ENCODE measurements at places on chromosomes 6 and 20. TPM values are rescaled to one million over a fixed set of nuclear protein-coding genes. Genes with fewer than 3 reads are reported as not detected.

GRCh38 chr6:52286798-52287432 lies 2.4 kb upstream of the MCM3 start:
- DNase-seq: peak; percentile 90

DNA sequence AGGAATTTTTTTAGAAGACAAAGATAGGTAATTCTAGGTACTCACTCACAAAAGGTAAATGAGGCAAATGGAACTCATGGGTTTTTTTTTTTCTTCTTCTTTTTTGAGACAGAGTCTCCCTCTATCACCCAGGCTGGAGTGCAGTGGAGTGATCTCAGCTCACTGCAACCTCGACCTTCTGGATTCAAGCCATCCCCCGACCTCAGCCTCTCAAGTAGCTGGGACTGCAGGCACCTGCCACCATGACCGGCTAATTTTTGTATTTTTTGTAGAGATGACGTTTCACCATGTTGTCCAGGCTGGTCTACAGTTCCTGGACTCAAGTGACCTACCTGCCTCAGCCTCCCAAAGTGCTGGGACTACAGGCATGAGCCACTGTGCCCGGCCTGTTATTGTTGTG lies 126.1 kb downstream of the LRRC1 start:
- DNase-seq: no peak

GRCh38 chr6:147040121-147040910 lies 163.9 kb upstream of the STXBP5 start:
- no peak for DNase-seq

GRCh38 chr6:37525460-37526357 lies 26.0 kb upstream of the CCDC167 start:
- no peak for DNase-seq

The ADAM33 gene
- total RNA-seq: 86.6 TPM

DNA sequence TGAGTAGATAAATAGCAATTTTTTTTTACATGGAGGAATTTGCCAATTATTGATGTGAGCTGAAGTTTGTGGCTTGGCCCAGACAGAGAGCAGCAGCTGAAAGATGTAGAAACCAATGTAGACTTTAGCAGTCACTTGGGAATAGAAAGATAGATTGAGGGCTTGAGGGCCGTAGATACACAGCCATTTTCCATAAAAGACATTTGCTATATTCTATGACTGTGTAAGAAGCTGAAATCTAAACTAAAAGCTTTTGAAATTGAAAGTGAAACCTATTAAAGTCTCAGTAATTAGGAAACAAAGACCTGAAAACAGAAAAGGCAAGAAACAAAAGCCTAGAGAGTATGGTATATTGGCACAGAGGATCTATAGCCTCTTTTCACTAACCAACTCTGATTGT lies 332.7 kb downstream of the CENPW start:
- DNase-seq: no peak

- no peak for DNase-seq
These were observed 16.7 kb upstream of the MAK start for GRCh38 chr6:10854922-10855632.

DNA sequence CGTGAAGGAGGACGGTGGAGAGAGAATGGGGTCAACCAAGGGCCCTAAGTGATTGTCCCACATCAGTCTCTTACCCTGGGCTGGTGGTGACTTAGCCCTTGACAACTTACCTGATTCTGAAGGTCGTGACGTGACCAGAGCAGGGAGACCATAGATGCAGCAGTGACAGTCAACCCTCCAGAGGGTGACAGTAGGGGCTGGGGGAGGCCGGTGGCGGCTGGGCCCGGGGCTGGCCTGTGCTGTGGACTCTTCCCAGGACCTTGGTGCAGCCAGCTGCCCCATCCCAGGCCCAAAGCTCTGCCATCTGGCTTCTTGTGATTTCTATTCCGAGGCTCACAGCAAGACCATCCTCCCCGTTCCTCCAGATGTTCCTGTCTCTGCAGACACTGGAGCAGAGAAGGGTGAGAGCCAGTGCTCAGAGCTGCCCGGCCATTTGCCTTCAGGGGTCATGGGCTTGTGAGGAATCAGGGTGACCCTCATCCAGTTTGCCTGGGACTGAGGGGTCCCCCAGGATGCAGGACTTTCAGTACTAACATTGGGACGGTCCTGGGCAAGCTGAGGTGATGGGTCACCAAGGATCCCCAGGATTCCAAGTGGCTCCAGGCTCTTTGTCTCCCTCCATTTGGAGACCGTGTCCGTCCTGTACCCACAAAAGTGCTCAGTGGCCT lies 36.0 kb downstream of the SUMO4 start:
- DNase-seq: no peak

GRCh38 chr20:8161264-8162071 lies 29.4 kb downstream of the PLCB1 start:
- DNase-seq: no peak

- DNase-seq: no peak
These were observed 1.3 kb downstream of the GZF1 start for GRCh38 chr20:23363257-23363649.

DNA sequence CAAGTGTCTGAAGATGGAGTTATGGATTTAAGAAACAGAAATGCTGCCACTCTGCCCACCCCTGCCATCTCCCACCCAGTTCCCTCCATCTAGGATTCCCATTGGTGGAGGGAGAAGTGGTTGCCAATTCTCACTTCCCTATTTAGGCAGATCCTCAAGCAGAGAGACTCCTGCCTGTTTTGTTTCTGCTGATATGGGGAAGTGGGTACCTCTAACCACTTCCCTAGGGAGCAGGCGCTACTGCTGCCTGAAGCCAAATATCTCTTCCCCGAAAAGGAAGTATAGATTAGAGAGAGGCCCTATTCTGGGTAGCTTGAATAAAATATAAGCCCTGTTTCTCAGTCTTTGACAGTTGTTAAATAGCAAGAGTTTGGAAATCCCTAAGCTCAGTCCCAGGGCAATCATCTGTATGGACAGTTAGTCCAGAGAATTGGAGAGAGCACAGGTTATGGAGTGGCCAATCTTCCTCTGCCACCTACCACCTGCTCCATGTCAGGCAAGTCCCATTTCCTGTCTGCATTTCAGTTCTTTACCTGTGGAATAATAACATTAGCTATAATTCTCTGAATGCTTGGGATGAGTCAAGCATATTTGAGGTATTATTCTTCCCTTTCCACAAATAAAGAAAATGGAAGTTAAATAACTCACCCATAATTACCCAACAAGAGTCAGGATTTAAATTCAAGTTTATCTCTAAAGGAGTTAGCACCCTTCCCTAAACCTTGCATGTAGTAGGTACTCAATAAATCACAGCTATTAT lies 2.6 kb upstream of the ADGB start:
- DNase-seq: no peak

GRCh38 chr6:80245043-80245442 lies 138.6 kb downstream of the BCKDHB start:
- no peak for DNase-seq

DNA sequence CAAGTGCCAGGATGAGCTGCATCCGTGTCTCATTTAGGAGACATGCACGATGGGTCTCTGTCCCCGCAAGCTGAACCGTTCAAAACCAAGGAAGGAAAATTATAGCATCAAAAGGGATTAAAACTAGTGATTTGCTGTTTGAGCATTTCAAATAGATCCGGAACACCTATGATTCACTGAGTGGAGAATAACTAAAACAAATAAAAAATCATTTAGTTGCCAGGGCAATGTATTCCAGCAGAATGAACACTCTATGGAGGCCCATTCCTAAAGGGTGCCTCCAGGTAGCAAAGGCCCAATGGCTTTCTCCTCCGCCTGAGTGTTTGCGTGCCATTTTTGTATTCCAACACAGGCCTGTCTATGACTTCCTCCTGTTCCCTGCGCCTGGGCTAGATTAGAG lies 354.8 kb downstream of the ZFAND3 start:
- no peak for DNase-seq

- no peak for DNase-seq
These were observed 96.8 kb upstream of the MLIP start for GRCh38 chr6:54014440-54014839.

The FABP7 gene
- not detected for total RNA-seq

The UBE3D gene
- total RNA-seq: 4.8 TPM
